ENCODE measurements at places on chromosomes 1 and 21.

DNA sequence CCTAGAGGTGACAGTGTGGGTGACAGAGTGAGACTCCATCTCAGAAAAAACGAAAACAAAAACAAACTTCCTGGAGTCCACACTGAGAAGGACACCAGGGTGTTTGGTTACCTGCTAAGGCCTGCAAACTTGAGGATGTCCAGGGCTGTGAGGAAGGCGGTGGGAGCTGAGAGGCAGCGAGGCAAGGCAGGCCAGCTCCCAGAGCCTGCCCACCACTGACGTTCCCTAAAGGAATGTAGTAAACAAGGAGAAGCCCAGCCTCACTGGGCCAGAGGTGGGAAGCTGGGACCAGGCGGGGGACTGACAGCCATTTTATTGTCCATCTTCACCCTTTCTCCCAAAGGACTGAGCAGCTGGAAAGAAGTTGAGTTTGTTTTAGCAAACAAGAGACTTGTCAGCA is 24.1 kb downstream of the SHISA4 start:
- no peak for DNase-seq

GRCh38 chr1:9281071-9281827 is 11.4 kb upstream of the SPSB1 start:
- DNase-seq = no peak

DNA sequence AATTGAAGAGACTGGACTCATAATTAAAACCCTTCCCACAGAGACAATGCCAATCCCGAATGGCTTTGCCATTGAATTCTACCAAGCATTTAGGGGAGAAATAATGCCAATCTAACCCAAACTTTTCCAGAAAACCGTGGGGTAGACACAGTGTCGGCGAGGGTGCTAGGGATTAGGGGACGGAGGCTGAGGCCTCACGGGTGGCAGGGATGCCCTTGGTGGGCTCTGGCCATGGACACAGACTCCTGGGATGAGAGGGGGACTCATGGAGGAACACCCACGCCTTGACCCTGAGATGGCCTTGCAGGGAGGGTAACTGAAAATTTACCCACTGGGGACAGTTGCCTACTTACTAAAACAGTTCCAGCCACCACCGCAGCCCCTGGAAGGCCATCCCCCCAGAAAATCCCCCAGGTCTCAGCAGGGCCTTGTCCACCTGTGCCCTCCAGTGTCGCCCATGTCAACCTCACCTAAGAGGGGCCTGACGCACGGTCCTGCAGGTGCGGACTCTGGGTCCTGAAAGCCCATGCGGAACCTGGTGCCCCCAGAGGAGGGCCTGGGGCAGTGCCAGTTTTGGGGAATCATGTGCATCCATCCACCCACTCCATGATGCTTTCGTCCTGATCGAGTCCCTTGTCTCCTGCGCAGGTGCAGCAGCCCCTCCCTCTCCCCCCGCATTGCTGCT is 1.9 kb downstream of the KRTAP10-5 start:
- no peak for DNase-seq

- no peak for DNase-seq
Observed at GRCh38 chr1:52364235-52364839, 1.7 kb downstream of the CC2D1B start.

GRCh38 chr1:246544001-246544400 is 22.1 kb downstream of the TFB2M start:
- DNase-seq = no peak

- peak; percentile 49 for DNase-seq
Observed at GRCh38 chr21:33302055-33302454, 22.7 kb upstream of the IFNAR1 start.

DNA sequence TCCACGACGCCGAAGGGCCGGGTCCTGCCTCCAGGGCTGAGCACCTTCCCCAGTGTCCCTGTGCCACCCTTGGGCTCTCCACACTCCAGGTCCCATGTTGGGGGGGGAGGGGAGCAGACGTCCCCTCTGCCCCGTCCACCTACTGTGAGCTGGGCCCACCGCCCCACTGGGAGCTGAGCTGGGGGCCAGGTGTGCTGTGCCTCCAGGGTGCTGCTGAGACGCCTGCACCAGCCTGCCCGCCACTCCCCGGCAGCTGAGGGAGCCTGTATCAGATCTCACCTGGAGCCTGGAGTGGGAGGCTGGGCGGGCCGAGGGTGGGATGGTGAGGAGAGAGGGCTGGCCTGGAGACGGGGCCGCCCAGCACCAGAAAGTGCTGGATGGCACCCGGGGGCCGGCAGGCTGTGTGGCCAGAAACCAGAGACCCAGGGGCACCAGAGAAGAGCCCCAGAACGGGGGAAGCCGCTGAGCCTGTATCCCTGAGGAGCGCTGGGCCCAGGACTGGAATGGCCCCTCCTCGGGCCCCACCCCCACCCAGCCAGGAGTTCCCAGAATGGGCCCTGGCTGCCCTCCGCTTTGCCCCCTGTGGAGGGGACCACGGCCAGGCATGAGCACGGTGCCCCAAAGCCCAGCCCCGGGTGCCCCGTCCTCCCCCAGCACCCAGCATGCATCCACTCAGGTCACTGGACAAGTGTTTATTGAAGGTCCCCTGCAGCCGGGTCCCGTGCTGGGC is 3.4 kb downstream of the TNFRSF18 start:
- DNase-seq = no peak
